Anterior cingulate cortex (tissue), 58 donors: ENCODE measurements at places on chromosomes 2 and 18.

GRCh38 chr2:110876167-110876999, 144.0 kb downstream of the ACOXL start:
- DNase-seq = no peak

- no peak for DNase-seq
Observed at GRCh38 chr2:148531669-148532428, 112.7 kb upstream of the EPC2 start.

- DNase-seq = no peak
Observed at GRCh38 chr18:46397174-46397573, 259.8 kb downstream of the LOXHD1 start.

GRCh38 chr2:176368349-176368748, 99.1 kb downstream of the MTX2 start:
- no peak for DNase-seq

DNA sequence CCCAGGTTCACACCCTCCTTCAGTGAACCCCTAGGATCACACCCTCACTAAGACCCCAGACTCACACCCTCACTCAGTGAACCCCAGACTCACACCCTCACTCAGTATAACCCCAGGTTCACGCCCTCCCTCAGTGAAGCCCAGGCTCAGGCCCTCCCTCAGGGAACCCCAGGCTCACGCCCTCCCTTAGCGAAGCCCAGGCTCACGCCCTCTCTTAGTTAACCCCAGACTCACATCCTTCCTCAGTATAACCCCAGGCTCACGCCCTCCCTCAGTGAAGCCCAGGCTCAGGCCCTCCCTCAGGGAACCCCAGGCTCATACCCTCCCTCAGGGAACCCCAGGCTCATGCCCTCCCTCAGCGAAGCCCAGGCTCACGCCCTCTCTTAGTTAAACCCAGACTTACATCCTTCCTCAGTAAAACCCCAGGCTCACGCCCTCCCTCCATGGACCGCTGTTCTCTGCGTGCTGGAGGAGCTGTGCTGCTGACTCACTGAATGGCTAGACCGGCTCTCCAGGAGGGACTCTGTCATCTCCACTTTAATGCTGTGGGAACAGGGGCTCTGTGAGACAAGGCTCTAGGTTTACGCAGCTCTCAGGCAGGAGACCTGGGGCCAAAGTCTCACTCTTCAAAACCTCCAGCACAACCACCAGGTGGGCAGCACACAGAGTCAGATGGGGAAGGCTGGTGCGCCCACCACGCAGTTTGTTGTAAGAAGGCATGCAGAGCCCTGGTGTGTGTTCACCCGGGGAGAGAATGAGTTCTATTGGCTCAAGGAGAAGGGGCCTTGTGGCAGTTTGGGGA, 506.9 kb upstream of the MYT1L start:
- no peak for DNase-seq

- no peak for DNase-seq
Observed at GRCh38 chr2:20430035-20430434, 16.8 kb upstream of the RHOB start.
